NCI-H2081 treated with DMSO at 0.1 percent for 48 hours (cell line): ENCODE measurements at places on chromosomes 11 and 22.

DNA sequence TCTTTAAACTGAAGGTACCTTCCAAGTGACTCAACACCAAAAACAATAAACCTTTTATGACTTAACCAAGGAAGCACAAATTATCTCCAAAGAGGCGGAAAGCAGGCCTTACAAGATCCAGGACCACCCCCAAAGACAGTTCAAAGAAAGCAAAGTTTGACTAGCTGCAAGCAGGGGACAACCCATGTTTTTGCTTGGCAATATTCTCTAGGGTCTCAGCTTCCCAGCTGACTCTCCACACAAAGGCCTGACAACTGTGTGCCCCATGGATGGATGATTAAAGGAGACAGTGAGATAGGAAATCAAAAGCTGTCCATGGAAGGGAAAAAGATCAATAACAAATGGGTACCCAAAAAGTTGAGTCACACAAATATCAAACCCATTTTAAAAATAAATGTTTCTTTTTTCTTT lies 232.2 kb downstream of the DDX10 start:
- no peak for DNase-seq

DNA sequence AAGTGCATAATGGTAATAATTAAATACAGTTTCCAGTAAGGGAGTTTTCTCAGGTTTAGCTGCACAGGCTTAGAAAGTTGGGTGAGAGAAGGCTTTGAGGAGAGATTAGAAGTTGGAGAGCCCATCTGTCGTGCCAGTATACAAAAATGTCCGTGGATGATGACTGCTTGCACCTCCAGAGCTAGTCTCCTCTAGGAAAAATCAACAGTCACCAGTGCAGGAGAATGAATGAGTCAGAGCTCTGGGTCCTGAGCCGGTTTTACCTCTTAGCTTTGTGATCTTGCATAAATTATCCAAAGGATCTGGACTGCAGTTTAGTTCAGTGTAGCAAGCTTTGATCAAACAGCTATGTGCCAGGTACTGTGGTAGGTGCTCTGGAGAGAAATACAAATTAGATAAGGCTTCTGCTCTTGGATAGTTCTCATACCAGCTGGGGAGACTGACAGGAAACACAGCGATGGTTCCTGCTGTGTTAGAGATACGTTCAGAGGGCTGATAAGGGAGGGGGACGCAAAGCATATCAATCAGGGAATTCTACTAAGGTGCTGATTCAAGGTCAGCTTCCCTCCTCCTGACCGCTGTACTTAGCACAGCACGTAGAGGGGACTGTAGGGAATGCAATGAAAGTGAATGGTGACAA lies 125.9 kb downstream of the TEAD1 start:
- DNase-seq, result peak; percentile 68

DNA sequence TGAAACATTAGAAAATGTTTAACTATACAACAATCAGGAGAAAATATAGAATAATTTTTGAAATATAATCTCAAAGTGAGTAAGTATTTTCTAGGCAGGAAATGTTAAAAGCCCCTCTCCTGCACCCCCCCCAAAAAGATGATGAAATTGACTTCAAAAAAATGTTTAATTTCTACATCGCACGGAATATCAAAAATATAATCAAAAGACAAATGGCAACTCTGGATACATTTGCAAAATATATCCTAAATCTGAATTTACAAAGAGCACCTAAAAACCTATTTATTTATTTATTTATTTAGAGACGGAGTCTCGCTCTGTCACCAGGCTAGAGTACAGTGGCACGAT lies 36.9 kb downstream of the OR4D9 start:
- DNase-seq, result no peak

GRCh38 chr22:40368016-40368415 lies 2.4 kb upstream of the SGSM3 start:
- no peak for DNase-seq

- no peak for DNase-seq
Measured at GRCh38 chr11:125108469-125108868, 3.0 kb downstream of the TMEM218 start.

DNA sequence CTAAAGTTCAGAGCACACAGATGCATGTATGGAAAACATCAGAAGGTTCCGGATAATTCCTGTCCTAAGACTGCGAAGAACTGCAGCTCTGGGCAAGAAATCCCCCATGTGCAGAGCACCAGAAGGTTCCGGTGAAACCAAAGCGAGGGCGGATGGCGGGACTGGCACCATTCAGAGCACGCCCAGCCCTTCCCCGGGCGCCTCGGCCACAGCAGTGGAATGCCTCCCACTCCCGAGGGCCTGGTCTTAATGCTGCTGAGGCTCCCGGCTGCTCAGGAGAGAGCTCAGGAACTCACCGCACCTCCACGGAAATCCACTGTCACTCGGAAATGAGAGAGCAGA lies 43.1 kb downstream of the BRD1 start:
- no peak for DNase-seq
